NT2/D1 (cell line): ENCODE measurements at places on chromosomes 11 and 22.

DNA sequence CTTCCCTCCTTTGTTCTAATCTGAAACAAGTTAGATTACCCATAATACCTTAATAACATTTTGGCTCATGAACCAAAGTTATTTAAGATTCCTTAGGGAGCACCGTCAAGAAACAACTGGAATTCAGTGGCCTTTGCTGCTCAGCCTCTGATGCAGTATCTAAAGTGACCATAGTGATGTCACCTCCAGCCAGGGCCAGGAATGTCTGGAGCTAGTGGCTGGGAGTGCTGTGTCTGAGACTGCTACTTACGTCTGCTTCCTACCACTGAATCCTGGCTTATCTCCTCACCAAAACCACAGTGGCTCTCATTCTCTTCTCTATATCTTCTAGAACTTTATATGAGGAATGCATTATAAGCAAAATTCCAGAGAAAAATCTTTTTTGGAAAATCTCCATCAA, 658.0 kb downstream of the DLG2 start:
- no peak for DNase-seq

DNA sequence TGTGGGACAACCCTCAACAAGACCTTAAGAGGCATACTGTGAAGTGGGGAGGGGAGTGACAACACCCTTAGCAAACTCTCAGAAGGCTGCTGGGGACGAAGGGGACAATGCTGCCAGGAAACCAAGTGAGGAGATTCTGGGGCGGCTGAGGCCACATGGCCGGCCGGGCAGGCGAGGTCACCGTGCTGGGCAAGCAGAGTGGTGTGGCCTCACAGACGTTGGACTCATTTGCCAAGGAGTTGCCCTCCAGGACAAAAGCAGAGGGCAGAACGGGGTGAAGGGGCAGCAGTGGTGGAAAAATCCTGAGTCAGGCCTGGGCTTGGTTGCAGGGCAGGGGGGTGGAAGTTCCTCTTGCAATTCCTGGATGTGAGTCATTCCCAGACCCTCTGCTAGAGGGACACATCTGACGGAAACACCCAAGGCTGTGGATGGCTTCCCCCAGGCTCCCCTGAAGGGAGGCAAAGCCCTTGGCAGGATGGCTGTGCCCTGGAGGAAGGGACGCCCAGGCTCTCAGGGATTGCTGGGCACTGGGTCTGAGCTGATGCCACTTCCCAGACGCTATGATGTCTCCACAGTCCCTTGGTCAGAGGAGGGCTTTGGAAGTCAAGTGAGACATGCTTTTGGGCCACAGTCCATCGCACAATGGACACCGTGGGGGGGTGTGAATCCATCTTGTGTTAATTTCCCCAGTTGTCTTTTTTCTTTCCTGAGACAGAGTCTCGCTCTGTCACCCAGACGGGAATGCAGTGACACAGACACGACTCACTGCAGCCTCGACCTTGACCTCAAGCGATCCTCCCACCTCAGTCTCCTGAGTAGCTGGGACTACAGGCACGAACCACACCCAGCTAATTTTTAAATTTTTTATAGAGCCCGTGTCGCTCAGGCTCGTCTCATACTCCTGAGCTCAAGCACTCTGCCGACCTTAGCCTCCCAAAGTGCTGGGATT, 16.2 kb upstream of the SHANK3 start:
- DNase-seq = no peak

GRCh38 chr11:126419801-126420697, 64.6 kb downstream of the ST3GAL4 start:
- DNase-seq = no peak

DNA sequence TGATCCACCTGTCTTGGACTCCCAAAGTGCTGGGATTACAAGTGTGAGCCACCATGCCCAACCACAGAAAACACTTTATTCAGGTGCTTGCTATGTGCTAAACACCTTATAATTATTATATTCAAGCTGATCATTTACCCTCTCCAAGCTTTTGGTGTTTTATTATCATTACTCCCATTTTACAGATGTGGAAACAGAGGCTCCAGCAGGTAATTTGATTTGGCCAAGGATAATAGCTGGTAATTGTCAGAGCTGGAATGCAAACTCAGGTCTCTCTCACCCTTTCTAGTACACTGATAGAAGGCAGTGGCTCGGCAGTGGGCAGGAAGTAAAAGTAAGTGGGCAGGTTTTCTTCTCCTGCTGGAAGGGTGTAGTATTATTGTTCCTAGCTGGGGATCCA, 3.8 kb upstream of the TPST2 start:
- no peak for DNase-seq

DNA sequence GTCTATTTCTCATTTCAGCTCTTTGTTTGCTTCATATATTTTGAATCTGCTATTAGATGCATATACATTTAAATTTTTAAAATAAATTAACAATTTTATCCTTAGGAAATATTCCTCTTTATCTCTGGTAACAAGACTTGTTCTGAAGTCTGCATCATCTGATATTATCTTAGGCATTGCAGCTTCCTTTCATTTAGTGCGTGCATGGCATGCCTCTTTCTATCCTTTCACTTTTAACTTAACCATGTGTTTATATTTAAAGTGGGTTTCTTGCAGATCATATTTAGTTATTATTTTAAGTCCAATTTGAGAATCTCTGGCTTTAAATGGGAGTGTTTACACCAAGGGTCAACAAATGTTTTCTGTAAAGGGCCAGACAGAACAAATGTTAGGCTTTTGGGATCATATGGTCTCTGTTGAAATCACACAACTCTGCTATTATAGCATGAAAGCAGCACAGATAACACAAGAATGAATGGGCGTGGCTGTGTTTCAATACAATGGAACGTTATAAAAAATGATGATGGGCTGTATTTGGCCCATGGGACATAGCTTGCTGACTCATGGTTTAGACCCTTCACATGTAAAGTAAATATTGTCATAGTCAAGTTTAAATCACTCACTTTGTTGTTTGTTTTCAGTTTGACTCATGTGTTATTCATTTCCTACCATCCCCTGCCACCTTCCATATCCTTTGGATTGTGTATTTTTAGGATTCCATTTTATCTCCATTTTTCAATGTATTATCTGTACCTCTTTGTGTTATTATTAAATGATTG, 83.9 kb upstream of the SNX19 start:
- DNase-seq = no peak

DNA sequence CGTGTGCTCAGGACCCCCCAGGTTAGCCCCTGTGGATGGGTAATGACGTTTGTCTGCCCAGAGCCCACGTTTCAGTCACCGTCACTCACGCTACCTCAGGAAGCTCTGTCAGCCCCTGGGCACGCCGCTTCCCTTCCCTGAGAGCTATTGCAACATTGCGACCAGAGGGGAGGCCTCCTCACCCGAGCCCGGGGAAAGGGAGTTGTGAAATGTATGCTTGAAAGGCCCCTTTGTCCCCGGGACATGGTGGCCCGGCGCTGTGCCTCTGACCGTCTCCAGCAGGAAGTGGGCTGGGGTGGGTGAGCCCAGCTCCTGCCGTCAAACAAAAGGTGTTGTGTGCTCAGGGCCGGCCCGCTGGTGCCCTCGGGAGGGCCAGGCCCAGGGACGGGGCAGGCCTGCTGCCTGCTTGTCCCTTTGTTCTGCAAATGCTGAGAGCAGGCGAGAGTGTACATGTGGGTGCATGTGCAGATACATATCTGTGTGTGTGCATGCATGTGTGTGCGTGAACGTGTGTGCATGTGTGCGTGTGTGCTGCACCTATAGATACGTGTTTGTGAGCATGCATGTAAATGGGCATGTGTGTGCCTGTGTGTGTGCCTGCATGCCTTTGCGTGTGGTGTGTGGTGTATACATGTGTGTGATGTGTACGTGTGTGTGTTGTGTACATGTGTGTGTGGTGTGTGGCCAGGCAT, 1125.0 kb downstream of the BRD1 start:
- no peak for DNase-seq

- DNase-seq = no peak
These were observed 7.7 kb upstream of the MALAT1 start for GRCh38 chr11:65491163-65491465.

DNA sequence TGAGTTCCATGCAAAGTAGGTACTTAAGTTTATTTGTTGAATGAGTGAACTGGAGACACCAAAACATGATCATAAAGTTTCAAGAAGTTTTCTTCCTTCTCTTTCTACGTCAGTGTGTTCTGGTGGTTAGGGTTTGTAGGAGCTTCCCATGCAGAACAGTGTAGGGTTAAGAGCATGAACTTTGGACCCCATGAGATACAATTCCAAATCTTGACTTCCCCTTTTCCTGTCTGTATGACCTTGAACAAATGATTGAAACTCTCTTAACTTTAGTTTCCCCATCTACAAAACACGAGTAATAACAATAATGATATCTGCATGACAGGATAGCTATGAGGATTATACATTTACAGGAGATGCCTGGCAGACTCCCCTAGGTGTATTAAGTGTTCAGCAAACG, 41.0 kb upstream of the TENM4 start:
- DNase-seq = no peak

GRCh38 chr11:111422494-111423249, 43.6 kb upstream of the POU2AF1 start:
- peak; percentile 65 for DNase-seq

GRCh38 chr11:59429924-59430516, 3.8 kb upstream of the OR5A2 start:
- peak; percentile 65 for DNase-seq

GRCh38 chr22:46577368-46578249, 40.2 kb upstream of the CELSR1 start:
- no peak for DNase-seq

GRCh38 chr11:69874984-69875624, 55.9 kb upstream of the FGF3 start:
- DNase-seq = no peak

- no peak for DNase-seq
These were observed 68.0 kb downstream of the USP47 start for GRCh38 chr11:11909727-11910126.

DNA sequence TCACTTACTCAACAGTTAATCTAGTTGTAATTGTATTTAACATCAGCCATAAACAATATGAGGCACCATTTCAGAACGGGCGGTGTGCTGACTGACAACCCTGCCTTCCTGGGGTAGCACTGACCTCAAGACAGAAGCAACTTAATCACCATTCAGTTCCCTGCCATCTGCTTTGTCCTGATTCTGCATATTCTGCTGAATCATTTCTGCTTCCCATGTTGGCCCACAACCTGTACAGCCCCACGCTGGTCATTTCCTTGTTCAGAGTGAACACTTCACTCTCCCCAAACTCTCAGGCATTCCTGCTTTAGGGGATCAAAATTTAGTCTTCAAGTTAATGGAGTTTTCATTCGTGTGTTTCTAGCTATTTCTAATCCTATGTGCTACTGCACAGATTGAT, 132.3 kb upstream of the ZBED5 start:
- DNase-seq = no peak

DNA sequence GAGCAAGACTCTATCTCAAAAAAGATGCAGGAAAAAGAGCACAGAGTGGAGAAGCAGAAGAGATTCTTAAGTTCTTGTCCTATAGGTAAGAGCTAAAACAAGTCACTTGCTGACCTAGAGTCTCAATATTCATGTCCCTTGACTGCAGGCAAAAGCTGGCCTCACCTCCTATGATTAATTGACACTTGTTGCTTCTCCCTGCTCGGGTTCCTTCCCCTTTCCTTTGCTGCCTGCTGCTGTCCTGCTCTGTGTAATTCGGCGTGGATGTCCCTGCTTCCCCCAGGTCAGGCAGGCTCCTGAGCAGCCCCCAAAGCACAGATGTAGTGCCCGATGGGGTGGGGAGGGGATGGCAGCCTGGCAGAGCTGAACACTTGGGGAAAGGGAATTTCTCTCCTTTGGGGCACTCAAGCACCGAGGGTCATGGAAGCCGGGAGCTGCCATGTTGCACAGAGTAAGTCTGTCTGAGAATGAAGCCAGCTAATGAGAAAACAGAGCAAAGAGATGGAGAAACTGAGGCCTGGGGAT, 60.8 kb upstream of the NUP50 start:
- DNase-seq = no peak

DNA sequence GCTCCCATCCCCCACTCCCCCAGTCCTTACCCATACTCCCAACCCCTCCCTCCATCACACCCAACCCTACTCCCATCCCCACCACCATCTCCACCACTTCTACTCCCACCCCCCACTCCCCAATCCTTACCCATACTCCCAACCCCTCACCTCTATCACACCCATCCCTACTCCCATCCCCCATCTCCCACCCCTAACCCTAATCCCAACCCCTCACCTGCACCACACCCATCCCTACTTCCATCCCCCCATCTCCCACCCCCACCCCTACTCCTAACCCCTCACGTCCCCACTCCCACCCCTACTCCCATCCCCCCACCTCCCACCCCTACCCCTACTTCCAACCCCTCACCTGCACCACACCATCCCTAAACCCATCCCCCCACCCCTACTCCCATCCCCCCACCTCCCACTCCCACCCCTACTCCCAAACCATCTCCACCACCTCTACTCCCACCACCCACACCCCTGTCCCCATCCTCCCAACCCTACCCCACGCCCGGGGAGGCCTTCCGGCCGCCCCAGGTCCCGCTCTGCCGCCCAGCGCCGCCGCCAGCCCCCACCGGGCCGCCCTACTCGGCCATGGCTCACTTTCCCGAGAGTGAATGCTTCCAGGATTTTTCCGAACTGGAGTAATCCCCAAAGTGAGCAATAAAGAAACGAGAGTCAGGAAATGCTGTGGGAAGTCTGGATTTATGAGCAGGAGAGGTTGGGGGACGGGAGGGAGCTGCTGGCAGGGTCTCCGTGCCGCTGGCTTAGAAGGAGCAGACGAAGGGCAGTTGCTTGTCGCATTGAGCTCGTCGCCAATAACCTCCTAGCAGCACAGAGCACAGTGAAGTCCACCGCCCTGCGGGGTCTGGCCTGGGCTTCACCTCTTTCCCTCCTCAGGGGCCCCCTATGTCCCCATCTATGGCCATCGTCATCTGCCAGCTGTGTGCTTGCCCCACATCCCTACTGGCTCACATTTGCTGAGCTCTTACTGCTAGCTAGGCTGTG, 4.6 kb downstream of the PRG3 start:
- DNase-seq = no peak

- DNase-seq = no peak
These were observed 13.8 kb upstream of the CCDC81 start for GRCh38 chr11:86360775-86361395.

GRCh38 chr11:47357985-47358730, 5.7 kb upstream of the MYBPC3 start:
- DNase-seq = no peak

- DNase-seq = no peak
These were observed 1.6 kb upstream of the TRIM5 start for GRCh38 chr11:5686426-5686825.

DNA sequence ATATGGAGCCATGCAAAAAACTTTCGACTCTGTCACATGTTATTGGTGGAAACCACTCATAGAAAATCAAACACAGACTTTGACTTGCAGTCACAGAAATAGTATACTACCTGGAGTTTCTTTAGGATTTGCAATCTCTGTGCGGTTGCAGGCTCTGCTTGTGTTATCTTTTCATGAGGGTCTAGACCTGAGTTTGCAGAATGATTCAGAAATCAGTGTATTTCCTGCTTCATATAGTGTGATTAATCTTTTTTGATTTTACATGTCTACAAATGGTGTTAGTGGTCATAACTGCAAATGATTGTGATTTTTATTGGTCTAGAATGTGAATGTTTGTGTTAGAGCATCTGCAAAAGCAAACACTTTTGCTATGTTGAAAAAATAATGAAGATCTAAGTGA, 690.2 kb downstream of the NTM start:
- DNase-seq = no peak

GRCh38 chr11:10522921-10523320, 18.1 kb downstream of the RNF141 start:
- no peak for DNase-seq

GRCh38 chr11:40877256-40877655, 582.2 kb downstream of the LRRC4C start:
- no peak for DNase-seq
